Endothelial cell (in vitro differentiated cells): ENCODE measurements at places on chromosomes 7 and 10. TPM values are rescaled to one million over a fixed set of nuclear protein-coding genes. Genes with fewer than 3 reads are reported as not detected.

FAM237B gene
- total RNA-seq: not detected

GRCh38 chr10:116961406-116962251, 43.4 kb downstream of the SHTN1 start:
- no peaks in the 10 kb centered on the region for H3K27me3 ChIP-seq
- no peak overlapping the region for H3K4me3 ChIP-seq
- no peak overlapping the region for H3K27ac ChIP-seq

DNA sequence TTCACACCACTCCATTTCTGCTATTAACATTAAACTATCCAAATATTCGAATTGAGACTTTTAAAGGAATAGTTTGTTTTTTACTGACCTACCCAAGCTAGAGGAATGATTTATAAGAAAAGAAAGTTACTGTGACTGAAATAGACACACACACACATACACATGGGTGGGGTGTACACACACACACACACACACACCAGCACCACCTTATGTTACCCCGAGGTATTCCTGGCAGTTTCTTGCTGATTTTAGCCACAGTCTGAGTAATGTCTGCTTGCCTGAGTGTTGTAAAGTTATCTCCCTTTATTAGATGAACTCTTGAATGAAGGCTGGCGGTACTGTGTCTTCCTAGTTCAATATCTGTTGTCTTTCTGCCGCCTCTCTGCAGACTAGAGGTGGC, 91.3 kb upstream of the PRKG1 start:
- H3K36me3 ChIP-seq: no peaks in the 10 kb centered on the region
- no peaks in the 10 kb centered on the region for H3K4me1 ChIP-seq
- no peak overlapping the region for H3K4me3 ChIP-seq
- DNase-seq: no peak
- no peaks in the 10 kb centered on the region for H3K27me3 ChIP-seq

GRCh38 chr7:99036546-99037111, 107.3 kb downstream of the SMURF1 start:
- peaks cover 20% of the 10 kb centered on the region for H3K27me3 ChIP-seq
- H3K27ac ChIP-seq: peak overlapping the region; percentile 48
- H3K4me3 ChIP-seq: no peak overlapping the region
- peak; percentile 51 for DNase-seq
- H3K4me1 ChIP-seq: peaks cover 8% of the 10 kb centered on the region
- H3K36me3 ChIP-seq: peaks cover 59% of the 10 kb centered on the region

DYNC1I1 gene
- total RNA-seq: 3.1 TPM

DNA sequence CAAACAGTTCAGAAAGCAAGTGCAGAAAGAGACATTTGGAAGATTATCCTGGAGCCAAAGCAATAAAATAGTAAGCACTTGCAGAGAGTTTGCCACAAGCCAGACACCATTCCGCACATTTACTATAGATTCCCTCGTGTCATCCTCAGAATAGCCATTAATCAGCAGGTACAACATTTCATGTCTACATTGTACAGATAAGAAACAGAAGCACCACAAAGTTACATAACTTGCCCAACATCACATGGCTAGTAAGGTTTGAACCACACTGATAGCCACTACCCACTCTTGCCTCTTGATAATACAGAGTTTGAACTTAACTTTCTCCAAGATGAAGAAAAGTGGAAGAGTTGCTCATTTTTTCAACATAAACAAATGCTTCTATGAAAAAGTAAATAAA, 40.6 kb upstream of the GHITM start:
- no peak overlapping the region for H3K27ac ChIP-seq
- DNase-seq: no peak
- no peaks in the 10 kb centered on the region for H3K36me3 ChIP-seq
- no peaks in the 10 kb centered on the region for H3K27me3 ChIP-seq
- no peak overlapping the region for H3K4me3 ChIP-seq

DNA sequence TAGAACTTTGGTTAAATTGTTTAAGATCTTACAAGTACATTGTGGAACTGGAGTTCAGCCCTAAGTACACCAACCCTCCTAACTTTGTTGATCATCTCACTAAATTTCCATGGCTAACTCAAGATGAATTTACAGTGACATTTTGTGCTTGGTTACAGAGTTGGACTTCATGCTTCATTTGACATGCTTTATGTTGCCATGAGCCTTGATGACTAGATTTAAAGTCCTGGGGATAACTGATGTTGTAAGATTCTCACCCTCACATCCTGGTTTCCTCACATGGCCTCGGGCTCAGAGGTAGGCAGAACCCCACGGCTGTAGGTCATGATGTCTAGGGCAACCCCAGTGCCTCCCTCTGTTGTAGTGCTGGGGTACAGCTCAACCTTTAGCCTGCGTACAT, 397.2 kb upstream of the IGFBP3 start:
- peaks cover 1% of the 10 kb centered on the region for H3K27me3 ChIP-seq
- peaks cover 9% of the 10 kb centered on the region for H3K4me1 ChIP-seq
- H3K27ac ChIP-seq: no peak overlapping the region

GRCh38 chr10:43962346-43963191, 313.9 kb upstream of the ZNF32 start:
- H3K27me3 ChIP-seq: peaks cover 3% of the 10 kb centered on the region
- H3K4me1 ChIP-seq: no peaks in the 10 kb centered on the region
- peak overlapping the region; percentile 38 for H3K27ac ChIP-seq
- DNase-seq: peak; percentile 0
- no peak overlapping the region for H3K4me3 ChIP-seq

ZNF25 gene
- total RNA-seq: 3.3 TPM

GRCh38 chr10:128027306-128027705, 98.9 kb downstream of the MKI67 start:
- H3K4me3 ChIP-seq: no peak overlapping the region
- H3K4me1 ChIP-seq: peaks cover 43% of the 10 kb centered on the region
- no peak for DNase-seq
- H3K36me3 ChIP-seq: peaks cover 16% of the 10 kb centered on the region

TUBAL3 gene
- total RNA-seq: not detected

DNA sequence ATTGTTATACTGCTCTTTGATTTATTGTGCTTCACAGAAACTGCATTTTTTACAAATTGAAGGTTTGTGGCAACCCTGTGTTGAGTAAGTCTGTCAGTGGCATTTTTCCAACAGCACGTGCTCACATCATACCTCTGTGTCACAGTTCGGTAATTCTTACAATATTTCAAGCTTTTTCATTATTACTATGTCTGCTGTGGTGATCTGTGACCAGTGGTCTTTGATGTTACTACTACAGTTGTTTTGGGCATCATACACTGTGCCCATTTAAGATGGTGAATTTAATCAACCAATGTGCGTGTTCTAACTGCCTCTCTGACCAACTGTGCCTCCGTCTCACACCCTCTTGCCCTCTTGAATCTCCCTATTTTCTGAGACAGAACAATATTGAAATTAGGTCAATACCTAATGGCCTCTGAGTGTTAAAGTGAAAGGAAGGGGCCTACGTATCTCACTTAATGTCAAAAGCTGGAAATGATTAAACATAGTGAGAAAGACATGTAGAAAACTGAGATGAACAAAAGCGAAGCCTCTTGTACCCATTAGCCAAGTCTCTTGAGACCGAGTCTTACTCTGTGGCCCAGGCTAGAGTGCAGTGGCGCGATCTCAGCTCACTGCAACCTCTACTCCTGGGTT, 20.2 kb upstream of the ASL start:
- peaks cover 2% of the 10 kb centered on the region for H3K27me3 ChIP-seq
- H3K27ac ChIP-seq: no peak overlapping the region
- no peaks in the 10 kb centered on the region for H3K36me3 ChIP-seq
- H3K4me3 ChIP-seq: no peak overlapping the region

GRCh38 chr7:111841596-111842205, 279.4 kb upstream of the IMMP2L start:
- H3K27me3 ChIP-seq: peaks cover 2% of the 10 kb centered on the region
- no peak overlapping the region for H3K27ac ChIP-seq
- no peaks in the 10 kb centered on the region for H3K4me1 ChIP-seq
- DNase-seq: no peak
- H3K36me3 ChIP-seq: peaks cover 36% of the 10 kb centered on the region
- no peak overlapping the region for H3K4me3 ChIP-seq

GRCh38 chr7:24025094-24025493, 258.9 kb upstream of the NPY start:
- DNase-seq: no peak
- no peak overlapping the region for H3K4me3 ChIP-seq
- H3K27ac ChIP-seq: no peak overlapping the region
- no peaks in the 10 kb centered on the region for H3K27me3 ChIP-seq

DNA sequence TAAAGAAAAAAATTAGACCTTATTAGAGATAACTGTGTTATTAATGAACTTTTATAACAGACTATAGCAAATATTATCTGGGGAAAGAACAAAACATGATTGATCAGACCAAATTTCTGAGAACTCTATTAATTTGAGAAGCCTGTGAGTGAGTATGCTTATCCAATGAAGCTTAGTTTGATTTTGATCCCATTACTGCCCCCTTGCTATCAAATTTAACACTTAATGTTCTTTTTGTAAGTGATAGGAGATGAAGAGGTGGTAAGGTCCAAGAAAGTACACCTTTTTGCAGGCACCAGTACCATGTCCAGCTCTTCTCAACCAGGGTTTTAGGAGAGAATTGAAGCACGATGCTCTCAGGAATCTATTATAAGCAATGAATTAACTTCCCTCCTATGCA, 49.9 kb downstream of the ZNF365 start:
- no peak for DNase-seq
- H3K4me3 ChIP-seq: no peak overlapping the region

CFAP69 gene
- 1.8 TPM for total RNA-seq

DNA sequence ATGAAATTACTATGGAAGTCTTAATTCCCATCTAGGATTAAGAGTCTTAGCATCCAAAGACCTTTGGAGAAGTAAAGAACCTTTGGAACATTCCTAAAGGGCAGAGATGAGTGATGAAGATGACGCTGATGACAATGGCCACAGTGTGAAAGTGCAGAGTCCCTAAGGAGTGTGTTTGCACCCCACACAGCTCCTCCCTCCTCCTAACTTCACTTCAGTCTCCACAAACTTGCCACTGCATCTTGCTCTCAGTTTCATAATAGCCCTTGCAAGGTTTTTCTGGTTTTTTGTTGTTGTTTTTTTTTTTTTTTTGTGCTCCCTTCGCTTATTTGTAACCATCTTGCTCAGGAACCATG, 117.5 kb upstream of the ANLN start:
- no peak overlapping the region for H3K27ac ChIP-seq
- H3K4me3 ChIP-seq: no peak overlapping the region
- H3K27me3 ChIP-seq: peaks cover 5% of the 10 kb centered on the region
- peaks cover 3% of the 10 kb centered on the region for H3K36me3 ChIP-seq

DNA sequence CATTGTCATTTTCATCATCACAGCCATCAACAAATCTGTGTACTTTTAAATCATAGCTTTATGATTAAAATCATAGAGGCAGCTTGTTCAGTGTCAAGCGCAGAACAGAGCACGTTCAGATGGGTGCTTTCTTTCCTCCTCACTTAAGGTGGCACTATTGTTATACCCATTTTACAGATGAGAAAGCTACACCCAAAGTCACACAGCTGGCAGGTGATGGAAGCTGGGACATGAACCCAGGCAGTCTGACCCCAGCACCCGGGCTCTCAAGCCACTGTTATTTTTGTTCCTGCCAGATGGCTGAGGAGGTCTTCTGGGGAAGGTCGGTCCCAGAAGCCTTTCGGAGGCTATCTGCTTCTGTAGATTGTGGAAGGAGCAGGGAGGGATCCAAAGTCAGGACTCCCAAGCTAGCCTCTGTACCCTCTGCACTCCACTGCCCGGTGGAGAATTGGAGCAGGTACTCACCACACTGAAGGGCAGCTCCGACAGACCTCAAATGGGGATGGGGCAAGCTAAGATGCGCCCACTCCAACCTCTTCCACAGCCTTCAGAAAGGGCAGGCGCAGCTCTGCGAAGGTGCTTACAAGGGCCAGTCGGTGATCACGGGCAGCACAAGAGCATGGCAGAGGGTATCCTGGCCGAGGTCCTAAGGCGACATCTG, 610 bp downstream of the AVPI1 start:
- no peaks in the 10 kb centered on the region for H3K36me3 ChIP-seq
- DNase-seq: no peak
- H3K27me3 ChIP-seq: peaks cover 6% of the 10 kb centered on the region
- peaks cover 17% of the 10 kb centered on the region for H3K4me1 ChIP-seq
- peak overlapping the region; percentile 84 for H3K4me3 ChIP-seq

GRCh38 chr7:81150951-81151361, 232.1 kb upstream of the SEMA3C start:
- H3K4me1 ChIP-seq: no peaks in the 10 kb centered on the region
- H3K27ac ChIP-seq: no peak overlapping the region
- H3K27me3 ChIP-seq: no peaks in the 10 kb centered on the region
- DNase-seq: no peak
- no peaks in the 10 kb centered on the region for H3K36me3 ChIP-seq

NUP42 gene
- 32.4 TPM for total RNA-seq

DNA sequence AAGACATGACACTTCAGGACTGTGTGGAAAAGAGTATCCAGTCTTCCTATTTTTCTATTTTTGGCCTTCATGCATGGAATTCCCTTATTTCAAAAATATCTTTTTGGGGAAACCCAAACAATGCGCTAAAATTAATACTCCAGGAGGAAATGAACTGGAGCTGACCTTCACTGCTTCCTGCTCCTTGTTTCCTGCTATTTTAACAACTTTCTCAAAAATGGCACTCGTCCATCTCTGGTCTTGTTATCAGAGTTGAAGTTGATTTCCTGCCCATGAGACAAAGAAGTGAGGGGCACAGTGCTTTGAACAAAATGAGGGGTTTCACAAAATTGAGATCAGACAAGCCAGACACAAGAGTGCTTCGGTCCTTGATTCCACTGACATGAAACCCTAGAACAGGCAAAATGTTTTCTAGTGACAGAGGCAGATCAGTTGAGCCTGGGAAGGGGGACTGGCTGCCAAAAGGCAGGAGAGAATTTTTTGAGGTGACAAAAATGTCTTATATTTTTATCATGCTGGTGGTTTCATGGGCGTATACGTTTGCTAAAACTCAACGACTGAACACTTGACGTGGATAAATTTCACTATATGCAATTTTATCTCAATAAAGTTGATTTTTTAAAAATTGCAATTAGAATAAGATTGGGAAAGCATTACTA, 193.2 kb downstream of the CREB5 start:
- H3K4me1 ChIP-seq: peaks cover 16% of the 10 kb centered on the region
- peak overlapping the region; percentile 8 for H3K27ac ChIP-seq
- no peak for DNase-seq
- no peak overlapping the region for H3K4me3 ChIP-seq
- H3K36me3 ChIP-seq: no peaks in the 10 kb centered on the region

DNA sequence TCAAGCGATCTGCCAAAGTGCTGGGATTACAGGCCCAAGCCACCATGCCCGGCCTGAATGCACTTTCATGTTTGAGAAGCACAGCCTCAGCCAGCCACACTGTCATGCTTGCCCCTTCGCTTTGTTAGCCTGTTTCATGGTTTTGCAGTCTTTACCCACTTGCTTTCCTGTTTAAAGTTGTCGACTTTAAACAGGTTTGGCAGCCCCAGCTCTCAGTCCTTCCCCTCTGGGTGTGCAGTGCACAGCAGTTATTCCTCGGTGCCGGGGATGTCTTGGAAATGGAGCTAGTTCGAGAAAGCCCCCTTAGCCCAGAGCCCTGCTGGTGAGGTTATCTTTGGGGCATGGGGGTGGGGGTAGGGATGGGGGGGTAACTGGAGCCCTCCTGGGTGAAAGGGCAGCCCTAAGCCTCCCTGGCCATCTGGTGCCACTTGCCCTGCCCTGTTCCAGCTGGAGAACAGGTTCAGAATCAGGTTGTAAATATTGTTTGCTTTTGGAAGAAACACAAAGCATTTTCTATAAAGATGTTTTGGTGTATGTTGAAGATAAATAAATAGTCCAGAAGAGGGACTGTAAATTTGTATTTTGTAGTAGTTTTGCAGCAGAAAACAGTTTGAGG, 14.8 kb downstream of the TSPAN14 start:
- peaks cover 17% of the 10 kb centered on the region for H3K36me3 ChIP-seq
- peak overlapping the region; percentile 99 for H3K27ac ChIP-seq
- DNase-seq: no peak
- H3K27me3 ChIP-seq: peaks cover 6% of the 10 kb centered on the region
- no peak overlapping the region for H3K4me3 ChIP-seq
